Occipital lobe (tissue), 3 donors: ENCODE measurements at places on chromosomes 1 and 21. TPM values are rescaled to one million over a fixed set of nuclear protein-coding genes. Genes with fewer than 3 reads are reported as not detected.

CDK18 gene
- total RNA-seq, result 0.16 TPM

COPA gene
- total RNA-seq, result 143 TPM

DNA sequence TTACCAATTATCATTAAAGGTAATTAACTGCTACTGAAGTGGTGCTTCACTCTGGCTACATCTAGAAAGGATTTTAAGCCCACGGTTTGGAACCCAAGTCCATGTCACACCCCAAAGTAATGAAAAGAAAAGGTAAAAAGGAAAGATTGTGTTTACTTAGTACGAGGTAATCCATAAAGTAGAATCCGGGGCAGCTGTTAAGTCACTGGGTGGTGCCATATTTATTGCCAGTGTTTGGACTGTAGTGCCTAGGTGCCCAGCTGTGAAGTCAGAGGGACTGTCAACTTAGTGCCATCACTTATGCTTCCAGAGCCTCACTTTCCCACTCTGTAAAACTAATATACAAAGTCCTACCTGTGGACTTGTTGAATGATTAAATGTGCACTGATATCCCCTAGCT is 52.2 kb upstream of the GRHL3 start:
- DNase-seq, result no peak

DNA sequence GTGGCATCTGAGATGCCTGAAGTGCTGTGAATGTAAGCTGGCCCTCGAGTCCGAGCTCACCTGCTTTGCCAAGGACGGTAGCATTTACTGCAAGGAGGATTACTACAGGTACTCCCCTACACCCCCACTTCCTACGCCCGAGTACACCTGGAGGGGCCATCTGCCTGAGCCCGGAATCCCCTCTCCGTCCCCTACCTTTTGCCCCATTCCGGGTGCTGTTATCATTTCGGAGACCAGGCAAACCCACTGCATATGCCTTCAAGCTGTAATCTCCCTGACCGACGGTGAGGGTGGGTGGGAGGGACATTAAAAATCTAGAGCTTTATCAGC is 2.9 kb downstream of the LHX9 start:
- no peak for DNase-seq

DNA sequence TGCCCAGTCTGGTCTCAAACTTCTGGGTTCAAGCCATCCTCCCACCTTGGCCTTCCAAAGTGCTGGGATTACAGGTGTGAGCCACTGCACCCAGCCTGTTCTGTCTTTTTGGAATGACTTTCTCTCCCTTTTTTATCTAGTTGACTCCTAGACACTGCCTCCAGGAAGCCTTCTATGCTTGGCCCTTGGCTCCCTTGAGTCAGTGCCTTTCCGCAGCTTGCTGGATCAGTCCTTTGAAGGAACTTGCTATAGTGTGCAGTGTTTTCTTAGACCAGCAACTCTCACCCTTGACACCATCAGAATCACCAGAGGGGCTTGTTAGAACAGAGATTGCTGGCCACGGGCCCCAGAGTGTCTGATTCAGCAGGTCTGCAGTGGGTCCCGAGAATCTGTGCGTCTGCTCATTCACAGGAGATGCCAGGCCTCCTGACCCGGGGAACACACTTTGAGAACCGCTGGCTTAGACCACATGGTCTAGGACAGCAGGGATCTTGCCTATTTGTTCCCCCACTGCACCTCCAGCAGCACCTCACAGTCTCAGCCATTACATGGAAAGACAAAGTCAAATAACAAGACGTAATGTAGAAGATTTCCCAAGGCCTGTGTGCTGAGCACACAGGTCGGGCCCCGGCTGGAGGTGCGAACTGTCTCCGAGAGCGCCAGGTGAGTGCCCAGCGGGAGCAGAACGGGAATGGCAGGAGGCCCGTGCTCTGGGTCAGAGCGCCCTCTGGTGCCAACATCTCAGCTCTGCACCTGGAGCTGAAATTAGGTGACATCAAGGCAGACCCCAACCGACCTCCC is 27.4 kb upstream of the CTPS1 start:
- DNase-seq, result peak; percentile 30
